Activated T-cell treated with anti-CD3 and anti-CD28 coated beads, Interleukin-2, amount 50 U/mL, for 4 hours (primary cell): ENCODE measurements at places on chromosomes 7 and 10. TPM values are rescaled to one million over a fixed set of nuclear protein-coding genes. Genes with fewer than 3 reads are reported as not detected.

SLIT1 gene
- 0.16 TPM for total RNA-seq

HOXA3 gene
- total RNA-seq: not detected

PNLIPRP1 gene
- 0.57 TPM for total RNA-seq

MALRD1 gene
- total RNA-seq: not detected

TUBAL3 gene
- total RNA-seq: not detected

ACBD7 gene
- 0.23 TPM for total RNA-seq

TFPI2 gene
- total RNA-seq: 3.2 TPM

ANXA8 gene
- not detected for total RNA-seq

FANK1 gene
- 0.66 TPM for total RNA-seq

SH2B2 gene
- total RNA-seq: 2.6 TPM

TUBB8 gene
- not detected for total RNA-seq

TECPR1 gene
- 35.1 TPM for total RNA-seq

CALML3 gene
- total RNA-seq: not detected
